ENCODE measurements at places on chromosomes 3 and 15. TPM values are rescaled to one million over a fixed set of nuclear protein-coding genes. Genes with fewer than 3 reads are reported as not detected.
A peak's percentile ranks its signal among the peaks of the same experiment; 100 is the strongest.

GRCh38 chr15:88089024-88089620 is 167.4 kb downstream of the NTRK3 start:
- no peak for DNase-seq
- no peaks in the 10 kb centered on the region for H3K4me1 ChIP-seq
- H3K27me3 ChIP-seq: no peaks in the 10 kb centered on the region
- no peak overlapping the region for H3K27ac ChIP-seq
- H3K4me3 ChIP-seq: no peak overlapping the region

- no peak overlapping the region for H3K27ac ChIP-seq
- no peak for DNase-seq
- H3K4me1 ChIP-seq: no peaks in the 10 kb centered on the region
- no peaks in the 10 kb centered on the region for H3K27me3 ChIP-seq
- no peak overlapping the region for H3K4me3 ChIP-seq
These were observed 737.1 kb downstream of the FHIT start for GRCh38 chr3:60514085-60514649.

- no peak for DNase-seq
- H3K4me3 ChIP-seq: no peak overlapping the region
- no peak overlapping the region for H3K27ac ChIP-seq
- H3K36me3 ChIP-seq: no peaks in the 10 kb centered on the region
These were observed 94.5 kb downstream of the MAGI1 start for GRCh38 chr3:65944252-65944651.

DNA sequence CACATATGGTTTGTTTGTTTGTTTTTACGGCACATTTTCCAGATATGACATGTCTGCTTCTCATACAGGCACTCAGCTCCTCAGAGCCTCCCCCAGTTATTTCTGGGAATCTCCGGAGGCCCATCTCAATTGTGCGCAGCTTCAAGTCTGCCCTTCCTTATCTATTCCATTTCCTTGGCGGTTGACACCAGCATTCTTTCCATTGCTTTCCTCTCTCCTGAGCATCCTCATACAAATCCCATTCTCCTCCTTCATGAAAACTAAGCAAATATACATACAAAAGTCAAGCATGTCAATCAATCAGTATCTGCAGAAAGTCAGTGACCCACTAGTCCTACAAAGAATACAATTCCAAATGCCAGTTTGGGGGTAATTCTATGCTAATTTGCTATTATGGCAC is 166.7 kb downstream of the SQOR start:
- no peaks in the 10 kb centered on the region for H3K4me1 ChIP-seq
- no peak for DNase-seq
- H3K36me3 ChIP-seq: no peaks in the 10 kb centered on the region
- no peak overlapping the region for H3K4me3 ChIP-seq
- H3K27me3 ChIP-seq: no peaks in the 10 kb centered on the region
- H3K27ac ChIP-seq: no peak overlapping the region

GRCh38 chr15:34644851-34645250 is 61.4 kb upstream of the GOLGA8B start:
- H3K36me3 ChIP-seq: no peaks in the 10 kb centered on the region
- H3K27ac ChIP-seq: no peak overlapping the region
- H3K4me3 ChIP-seq: no peak overlapping the region
- no peaks in the 10 kb centered on the region for H3K27me3 ChIP-seq

DNA sequence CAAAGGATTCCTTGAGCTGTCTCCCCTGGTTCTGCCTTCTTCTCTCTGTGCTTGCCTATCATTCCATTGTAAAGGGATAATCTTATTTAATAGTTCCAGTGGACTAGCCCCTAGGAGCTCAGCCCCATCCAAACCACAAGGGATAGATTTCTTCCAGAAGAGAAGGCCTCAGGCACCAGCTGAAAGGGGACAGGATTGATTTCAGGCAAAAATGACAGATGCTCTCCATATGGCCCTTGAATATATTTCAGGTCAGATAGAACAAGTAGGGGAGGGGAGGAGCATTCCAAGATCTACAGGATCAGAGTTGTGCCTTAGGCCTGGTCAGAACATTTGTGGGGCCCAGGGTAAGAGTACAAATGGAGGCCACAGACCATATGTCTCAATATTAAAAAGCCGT is 85.3 kb downstream of the RPLP1 start:
- no peaks in the 10 kb centered on the region for H3K27me3 ChIP-seq
- H3K4me1 ChIP-seq: no peaks in the 10 kb centered on the region
- H3K36me3 ChIP-seq: no peaks in the 10 kb centered on the region
- no peak for DNase-seq
- H3K4me3 ChIP-seq: no peak overlapping the region

DNA sequence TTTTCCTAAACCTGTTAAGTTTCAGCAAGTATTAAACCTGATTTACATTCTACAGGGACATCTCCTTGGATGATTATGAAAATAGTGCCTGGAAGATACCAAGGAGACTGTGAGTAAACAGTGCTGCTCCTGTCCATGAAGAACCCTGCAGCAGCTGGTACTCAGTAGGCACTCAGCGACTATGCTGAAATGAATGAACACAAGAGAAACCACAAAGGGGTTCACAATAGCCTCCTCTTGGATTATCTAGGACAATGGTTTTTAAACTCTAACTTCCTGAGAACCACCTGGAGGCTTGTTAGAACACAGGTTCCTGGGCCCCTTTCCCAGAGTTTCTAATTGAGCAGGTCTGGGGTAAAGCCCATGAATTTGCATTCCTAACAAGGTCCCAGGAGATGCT is 488.4 kb upstream of the UBE2E2 start:
- peak; percentile 6 for DNase-seq
- no peaks in the 10 kb centered on the region for H3K36me3 ChIP-seq
- no peak overlapping the region for H3K27ac ChIP-seq
- no peak overlapping the region for H3K4me3 ChIP-seq

DNA sequence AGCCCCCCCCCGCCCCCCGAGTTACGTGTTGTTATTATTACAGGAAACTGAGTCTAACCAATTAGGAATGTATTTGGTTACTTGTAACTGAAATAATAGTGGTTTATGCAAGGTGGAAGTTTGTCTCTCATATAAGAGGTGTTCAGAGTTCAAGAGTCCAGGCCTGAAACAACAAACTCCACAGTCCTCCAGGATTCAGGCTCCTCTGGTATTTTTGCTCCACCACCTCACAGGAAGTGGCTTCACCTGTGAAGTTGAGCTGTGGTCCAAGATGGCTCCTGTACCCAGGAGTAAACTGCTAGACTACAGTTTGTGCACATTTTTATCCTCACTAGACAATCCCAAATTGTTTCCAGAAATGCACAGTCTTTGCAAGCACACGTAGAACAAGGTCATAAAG is 27.3 kb downstream of the MOBP start:
- no peaks in the 10 kb centered on the region for H3K4me1 ChIP-seq
- H3K4me3 ChIP-seq: no peak overlapping the region
- no peaks in the 10 kb centered on the region for H3K36me3 ChIP-seq
- no peak for DNase-seq

- no peaks in the 10 kb centered on the region for H3K36me3 ChIP-seq
- peak overlapping the region; percentile 91 for H3K4me3 ChIP-seq
- H3K27me3 ChIP-seq: peaks cover 53% of the 10 kb centered on the region
- no peak overlapping the region for H3K27ac ChIP-seq
These were observed 852 bp upstream of the BHLHE40 start for GRCh38 chr3:4978204-4978965.

DNA sequence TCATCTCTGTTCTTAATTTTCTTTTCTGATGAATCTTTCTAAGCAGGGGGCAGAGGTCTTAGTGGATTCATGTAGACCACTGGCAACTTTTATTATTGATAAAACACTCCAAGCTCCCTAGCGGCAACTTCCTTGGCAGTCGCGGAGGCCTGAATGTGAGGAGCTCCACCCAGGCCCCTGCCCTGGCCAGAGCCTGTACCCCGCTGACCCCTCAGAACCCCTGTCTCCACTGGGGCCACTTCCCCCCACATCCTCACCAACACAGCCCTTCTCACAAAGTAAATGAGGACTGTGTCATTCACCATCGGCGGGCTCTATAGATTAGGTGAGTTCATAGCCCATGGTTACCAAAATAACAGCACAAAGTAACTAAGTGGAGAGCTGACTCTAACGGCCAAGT is 111.6 kb downstream of the TPRA1 start:
- H3K36me3 ChIP-seq: no peaks in the 10 kb centered on the region
- H3K27me3 ChIP-seq: no peaks in the 10 kb centered on the region
- no peak overlapping the region for H3K27ac ChIP-seq
- no peak for DNase-seq
- no peak overlapping the region for H3K4me3 ChIP-seq
- 0 out of 2 replicates have a peak, but pooled peaks cover 6% of the 10 kb centered on the region for H3K4me1 ChIP-seq

DNA sequence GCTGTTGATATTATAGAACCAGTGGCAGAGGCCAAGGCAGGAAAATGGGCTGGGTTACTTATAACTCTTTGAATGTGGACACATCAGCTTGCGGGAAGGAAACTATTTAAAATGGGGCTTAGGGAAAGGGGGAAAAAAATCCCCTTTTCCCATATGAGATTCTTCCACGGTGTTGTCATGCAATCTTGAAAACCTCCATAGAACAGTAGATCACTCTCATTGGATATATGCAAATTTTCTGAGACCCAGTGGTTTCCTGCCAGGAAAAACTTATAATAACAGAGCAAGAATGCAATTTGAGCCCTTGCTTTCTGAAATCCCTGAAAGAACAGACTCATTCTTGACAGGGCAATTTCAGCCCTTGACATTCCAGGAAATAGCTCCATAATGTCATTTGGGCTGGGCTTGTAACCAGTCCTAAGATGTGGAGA is 31.1 kb downstream of the TMEM212 start:
- DNase-seq: peak; percentile 47
- H3K4me3 ChIP-seq: no peak overlapping the region
- peak overlapping the region; percentile 85 for H3K27ac ChIP-seq

FRG2C gene
- 0.10 TPM for total RNA-seq

CFAP161 gene
- total RNA-seq: not detected

P2RY12 gene
- total RNA-seq: not detected

MME gene
- 76.7 TPM for total RNA-seq
